ENCODE measurements at places on chromosomes 16 and 17.

DNA sequence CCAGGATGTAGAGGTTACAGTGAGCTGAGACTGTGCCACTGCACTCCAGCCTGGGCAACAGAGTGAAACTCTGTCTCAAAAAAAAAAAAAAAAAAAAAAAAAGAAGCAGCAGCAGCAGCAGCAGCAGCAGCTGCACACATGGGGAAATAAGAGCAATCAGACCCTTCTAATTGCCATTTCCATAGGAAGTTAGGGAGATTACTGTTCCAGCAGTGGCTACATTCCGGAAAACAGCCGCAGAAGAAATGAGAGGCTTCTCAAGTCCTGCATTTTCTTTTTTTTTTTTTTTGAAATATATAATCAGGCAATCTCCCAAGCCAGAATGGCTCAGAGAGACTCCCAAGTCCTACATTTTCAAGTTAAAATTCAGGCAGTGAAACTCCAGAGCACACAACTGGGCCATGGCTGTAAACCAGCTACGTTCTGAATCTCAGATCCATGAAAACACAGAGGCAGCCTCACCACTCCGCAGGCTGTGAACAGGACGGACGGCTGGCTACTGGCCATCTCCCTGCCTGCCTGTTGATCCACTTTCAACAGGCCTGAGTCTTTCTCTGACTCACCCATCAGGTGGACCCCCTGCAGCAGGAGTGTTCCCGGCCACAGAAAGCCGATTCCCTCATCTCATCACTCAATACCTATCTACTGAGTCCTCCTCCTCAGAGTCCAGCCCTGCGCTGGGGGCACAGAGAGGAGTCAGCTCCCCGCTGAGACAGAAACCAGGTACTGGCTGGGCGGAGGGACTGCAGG, 15.0 kb downstream of the TRPV1 start:
- DNase-seq: no peak

DNA sequence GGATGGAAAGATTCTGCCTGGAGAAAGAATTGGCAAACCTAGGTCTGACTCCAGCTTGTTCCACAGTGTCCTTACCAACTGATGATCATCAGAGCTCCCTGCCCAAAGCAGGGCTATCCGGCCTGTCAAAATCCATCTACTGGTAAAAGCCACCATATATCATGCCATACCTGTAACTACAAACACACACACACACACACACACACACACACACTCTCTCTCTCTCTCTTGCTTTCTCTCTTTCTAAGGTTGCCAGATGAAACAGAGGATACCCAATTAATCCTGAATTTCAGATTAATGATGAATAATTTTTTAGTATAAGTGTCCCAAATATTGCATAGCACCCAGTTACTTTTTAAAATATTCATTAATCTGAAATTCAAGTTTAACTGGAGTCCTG, 1.5 kb upstream of the MMP28 start:
- no peak for DNase-seq

DNA sequence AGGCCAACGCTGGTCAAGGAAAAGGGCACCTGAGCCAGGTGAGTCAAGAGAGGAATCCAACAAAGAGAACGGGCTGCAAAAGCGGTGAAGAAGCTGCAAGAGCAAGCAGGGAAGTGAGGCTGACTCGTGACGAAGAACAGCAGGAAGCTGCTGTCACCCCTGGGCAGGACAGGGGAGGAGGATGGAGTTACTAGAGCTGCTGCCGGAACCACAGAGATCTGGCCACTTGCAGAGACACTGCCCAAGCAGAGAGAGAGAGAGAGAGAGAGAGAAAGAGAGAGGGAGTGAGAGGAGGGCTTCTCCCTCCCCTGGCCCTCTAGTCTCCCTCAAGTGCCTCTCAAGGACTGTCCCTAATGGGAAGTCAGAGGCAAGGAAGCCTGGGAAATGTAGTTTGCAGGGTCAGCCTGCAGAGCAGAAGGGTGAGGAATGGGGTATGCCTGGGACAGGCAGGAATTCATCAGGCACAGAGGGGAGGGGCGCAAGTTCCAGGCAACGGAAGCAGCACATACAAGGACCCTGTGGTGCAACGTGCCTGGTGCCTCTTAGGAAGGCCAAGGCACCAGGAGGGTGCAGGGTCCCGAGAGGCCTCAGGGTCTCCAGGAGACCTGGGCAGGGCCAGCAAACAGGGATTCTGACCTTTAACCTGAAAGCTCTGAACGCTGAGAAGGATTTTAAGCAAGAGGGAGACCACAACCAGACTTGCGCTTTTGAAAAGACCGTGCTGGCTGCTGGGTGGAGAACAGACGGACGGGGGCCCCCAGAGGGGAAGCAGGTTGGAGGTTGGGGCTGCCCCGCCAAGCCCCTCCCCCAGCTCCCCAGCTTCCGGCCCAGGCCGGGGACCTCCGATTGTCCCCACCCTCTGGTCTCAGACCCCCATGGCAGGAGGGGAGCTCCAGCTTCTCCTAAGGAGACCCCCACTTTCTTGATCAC, 45.8 kb upstream of the CIBAR2 start:
- no peak for DNase-seq

DNA sequence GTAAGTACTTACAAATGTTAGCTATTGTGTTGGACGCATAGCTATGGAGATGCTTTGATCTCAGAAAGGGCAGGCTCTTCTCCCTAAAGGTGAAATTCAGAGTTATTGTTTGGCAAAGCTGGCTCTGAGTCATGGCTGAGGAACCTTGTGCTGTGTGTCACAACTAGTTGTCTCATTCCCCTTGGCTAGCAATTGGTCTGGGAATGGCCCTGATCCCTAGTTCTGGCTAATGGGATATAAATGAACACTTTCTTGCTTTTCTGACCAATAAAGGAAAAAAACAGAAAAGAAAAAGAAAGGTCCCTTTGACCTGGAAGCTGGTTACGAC, 210.6 kb downstream of the MAP2K4 start:
- DNase-seq: peak; percentile 76

DNA sequence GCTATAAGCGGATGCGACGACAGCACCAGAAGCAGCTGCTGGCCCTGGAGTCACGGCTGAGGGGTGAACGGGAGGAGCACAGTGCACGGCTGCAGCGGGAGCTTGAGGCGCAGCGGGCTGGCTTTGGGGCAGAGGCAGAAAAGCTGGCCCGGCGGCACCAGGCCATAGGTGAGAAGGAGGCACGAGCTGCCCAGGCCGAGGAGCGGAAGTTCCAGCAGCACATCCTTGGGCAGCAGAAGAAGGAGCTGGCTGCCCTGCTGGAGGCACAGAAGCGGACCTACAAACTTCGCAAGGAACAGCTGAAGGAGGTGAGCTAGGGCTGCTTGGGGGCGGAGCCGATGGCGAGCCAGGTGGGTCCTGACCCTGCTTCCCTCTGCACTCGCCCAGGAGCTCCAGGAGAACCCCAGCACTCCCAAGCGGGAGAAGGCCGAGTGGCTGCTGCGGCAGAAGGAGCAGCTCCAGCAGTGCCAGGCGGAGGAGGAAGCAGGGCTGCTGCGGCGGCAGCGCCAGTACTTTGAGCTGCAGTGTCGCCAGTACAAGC, 10.1 kb downstream of the HIRIP3 start:
- DNase-seq: no peak

- no peak for DNase-seq
These were observed 82.1 kb upstream of the CNTNAP4 start for GRCh38 chr16:76195056-76195455.

DNA sequence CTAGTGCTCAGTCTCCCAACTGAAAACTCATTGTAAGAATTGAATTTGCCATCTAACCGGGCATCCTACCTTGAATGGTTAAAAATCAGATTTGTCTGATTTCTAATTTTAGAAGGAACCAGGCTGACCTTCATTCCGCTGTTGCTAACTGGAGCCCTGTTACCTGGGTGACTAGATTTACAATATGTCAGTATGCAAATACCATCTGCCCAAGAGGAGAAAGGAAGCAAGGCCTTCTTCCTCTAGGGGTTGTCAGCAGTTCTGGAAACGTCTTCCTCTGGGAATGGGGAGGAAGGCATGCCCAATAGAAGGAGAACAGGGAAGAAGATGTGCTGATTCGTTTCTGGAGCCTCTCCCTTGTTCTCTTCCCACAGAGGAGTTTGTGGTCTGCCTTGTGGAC, 137.9 kb downstream of the PITPNC1 start:
- DNase-seq: no peak

DNA sequence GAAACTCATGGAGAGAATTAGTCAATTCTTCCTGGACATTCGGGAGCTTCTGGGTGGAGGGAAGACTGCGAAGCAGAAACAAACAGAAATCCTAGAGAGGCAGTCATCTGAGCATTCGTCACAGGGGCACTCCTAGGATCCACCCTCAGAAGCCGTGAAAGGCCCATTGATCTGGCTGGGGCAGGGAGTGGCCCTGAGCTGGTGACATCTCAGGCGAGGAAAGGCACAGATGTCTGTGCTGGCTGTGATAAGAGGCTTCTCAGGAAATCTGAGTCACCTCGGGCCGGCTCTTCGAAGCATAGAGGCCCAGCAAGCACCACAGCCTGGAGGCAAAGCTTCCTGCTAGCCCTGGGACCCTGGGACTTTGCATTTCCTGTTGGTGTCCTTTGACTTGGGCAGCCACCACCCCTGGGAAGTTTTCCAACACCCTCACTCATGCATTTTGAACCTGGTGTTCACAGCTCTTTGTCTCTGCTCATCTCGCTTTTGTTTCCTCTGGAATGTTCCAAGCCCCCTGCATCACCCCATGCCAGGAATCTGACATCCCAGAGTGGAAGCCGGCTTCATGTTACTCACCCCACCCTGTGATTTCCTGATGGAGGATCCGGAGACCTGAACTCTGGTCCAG, 23.3 kb upstream of the CDRT4 start:
- DNase-seq: peak; percentile 92

DNA sequence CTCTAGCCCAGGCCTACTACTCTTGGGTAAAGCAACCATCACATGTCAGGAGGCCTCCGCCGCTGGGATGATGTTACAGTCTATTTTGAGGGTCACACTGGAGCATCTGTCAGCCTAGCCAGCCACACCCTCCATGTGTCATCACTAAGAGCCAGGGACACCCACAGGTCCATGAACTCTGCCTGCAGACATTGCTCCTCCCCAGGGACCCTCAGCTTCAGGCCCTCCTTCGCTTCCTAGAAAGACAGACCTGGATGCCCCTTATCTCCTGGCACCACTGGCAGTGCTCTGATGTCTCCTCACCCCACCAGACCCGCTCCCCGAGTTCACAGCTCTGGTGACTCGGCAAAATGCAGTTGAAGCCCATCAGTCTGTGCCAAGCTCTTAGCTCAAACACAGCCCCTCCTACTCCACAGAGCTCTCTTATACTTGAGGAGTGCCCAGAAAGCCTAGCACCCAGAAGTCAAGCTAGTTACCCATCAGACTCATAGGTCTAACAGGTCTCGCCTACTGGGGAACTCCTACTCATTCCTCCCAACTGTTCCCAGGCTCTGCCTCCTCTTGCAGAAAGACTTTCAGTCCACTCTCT, 5.9 kb downstream of the RANBP10 start:
- DNase-seq: peak; percentile 54

GRCh38 chr16:72969146-72969545, 78.8 kb downstream of the ZFHX3 start:
- no peak for DNase-seq

DNA sequence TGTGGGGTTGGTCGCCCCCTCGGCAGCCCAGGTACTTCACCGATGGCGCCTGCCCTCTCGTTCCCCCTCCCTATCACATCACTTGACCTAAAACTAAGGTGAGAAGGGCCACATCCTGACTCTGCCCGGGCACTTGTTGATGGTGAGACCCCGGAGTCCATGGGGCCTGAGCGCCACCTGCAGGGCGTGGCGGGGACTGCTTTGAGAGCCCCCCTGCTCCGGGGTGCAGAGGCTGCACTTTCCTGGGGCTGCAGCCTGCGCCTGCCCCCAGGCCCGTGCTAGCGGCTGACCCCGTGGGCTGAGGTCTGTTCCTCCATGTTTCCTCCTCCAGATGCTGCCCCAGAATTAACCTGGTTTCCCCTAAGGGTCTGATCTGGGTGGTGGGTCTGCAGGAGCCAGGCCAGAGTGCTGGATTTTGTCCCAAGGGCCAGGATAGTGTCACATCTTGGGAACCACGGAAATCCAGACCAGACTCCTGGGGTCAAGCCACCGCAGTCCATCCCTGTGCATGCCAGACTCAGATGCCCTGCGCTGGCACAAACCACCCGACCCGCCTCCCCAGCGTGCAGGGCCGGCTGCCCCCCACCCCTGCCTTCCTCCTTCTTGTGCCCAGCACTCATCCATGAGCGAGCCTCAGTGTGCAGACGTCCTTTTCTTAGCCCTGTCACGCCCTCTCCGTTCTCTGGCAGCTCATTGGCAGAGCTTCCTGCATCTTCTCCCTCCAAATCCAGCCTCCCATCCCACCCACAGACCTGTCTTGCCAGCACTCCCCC, 2.7 kb downstream of the NDUFAF8 start:
- DNase-seq: peak; percentile 75

DNA sequence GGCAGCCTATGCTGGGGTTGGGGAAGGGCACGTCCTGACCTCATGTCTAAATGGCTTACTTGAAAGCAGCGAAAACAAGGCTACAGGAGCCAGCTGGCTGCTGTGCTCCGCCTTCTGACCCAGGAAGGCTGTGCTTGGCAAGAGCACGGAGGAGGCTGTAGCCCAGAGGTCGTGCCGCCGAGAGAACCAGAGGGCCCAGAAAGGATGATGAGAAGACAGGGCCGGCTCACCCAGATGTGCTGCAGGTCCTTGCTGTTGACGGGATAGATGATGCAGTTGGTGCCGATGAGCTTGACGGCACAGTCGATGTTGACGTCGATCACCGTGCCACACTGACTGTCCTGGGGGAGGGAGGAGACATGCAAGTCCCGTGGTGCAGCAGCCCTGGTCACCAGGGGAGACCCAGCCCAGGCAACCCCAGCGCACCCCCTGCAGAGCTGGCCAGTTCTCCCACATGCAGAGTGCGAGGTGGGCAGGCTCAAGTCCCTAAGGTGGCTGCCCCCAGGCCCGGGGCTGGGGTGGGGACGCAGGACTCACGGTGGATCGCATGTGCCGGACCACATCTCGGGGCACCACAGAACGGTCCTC, 20.7 kb downstream of the SPHK1 start:
- no peak for DNase-seq

DNA sequence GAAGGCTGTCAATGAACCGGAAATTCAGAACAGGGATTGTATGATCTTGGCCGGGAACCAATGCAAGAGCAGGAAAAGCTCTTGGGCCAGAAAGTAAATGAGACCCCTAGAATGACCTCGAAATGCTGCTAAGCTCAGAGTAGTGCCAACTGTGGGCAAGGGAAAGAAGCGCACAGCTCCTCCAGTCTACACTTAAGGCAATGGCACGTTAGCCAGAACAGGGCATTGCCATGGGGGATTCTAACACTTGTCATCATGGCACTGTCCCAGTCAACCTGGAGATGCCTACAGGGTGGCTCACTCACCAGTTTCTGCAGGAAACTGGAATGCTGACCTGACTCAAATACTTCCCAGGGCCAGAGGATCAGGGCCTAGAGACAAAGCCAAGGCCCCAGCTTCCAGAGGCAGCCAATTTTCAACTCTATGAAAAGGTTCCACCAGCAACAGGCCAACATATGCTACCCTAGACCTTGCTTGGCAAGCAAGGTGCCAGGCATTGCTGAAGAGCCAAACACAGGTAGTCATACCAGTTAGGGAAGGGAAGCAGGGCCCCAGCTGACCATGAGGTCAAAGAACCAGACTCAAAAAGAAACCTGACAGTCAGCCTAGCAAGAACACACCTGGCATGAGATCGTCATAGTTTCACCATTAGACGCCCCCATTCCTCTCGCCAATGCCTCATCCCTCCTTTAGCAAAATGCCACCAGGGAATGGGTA, 34.9 kb downstream of the ARHGAP17 start:
- no peak for DNase-seq
